Stimulated activated naive CD4-positive, alpha-beta T cell (primary cell): ENCODE measurements at places on chromosomes 5 and 9.

GRCh38 chr9:113690055-113690740 is 185.9 kb upstream of the ZNF618 start:
- DNase-seq, result no peak

DNA sequence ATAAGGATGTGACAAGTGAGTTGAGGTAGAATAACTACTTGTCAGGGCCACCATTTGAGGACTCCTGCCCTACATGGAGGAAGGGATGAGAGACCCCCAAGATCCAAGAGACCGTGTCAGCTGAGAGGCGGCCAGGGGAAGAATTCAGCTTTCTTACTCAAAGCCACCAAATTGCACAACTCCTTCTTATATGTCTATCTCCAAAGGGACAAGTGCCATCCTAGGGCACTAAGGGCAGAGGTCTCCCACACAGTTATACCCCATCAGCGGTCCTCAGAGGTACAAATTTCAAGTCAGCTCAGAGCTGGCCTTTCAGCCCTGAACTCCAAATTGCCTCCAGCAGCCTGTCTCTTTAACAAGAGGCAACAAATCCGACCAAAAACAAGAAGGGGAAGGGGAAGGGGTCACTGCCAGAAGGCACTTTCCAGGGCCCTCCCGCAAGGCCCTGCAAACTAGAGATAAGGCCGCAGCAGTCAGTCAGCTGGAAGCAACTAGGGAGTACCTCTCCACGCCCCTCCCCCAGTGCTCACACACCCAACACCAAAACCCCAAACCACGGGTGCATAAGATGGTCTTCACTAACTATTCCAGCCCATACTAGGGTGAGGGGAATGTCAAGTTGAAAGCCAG is 6.1 kb upstream of the STOML2 start:
- DNase-seq, result no peak

DNA sequence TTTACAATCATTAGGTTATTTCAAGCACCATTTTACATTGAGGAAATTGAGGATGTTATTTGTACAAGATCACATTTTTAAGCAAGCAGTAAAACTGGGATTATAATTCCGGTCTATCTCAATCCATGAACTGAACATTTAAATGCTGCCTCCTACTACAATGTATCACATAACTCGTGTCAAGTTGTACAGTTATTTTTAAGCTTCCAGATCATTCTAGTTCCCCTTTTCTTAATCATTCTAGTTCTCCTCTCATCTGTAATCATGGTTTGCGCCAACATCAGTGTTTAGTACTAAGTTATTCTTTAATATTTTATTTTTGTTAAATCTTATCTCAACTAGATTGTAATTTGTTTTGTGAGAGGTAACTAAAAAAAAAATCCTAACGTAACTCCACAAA is 2.4 kb upstream of the UHRF2 start:
- DNase-seq, result no peak

DNA sequence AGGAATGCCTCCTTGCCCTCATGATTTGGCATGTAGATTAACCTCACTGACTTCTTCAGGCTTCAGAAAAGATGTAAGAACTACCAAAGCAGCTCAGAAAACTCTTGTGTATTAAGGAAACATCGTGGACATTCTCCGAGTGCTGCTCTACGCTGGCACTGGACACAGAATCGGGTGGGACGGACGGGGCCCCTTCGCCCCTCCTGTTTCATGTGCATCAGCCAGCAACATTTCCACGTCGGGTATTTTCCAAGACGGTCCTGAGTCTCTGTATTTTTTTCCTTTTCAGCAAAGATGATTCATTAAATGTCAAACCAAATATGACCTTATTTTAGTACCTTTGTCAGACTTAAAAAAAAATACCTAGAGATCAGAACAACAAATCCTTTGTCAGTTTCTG is 583.6 kb downstream of the CCDC171 start:
- DNase-seq, result no peak

GRCh38 chr9:132733260-132733815 is 63.1 kb downstream of the GTF3C4 start:
- DNase-seq, result no peak

- no peak for DNase-seq
Measured at GRCh38 chr5:134038138-134038537, 33.4 kb upstream of the VDAC1 start.

GRCh38 chr9:120934281-120934680 is 7.7 kb upstream of the TRAF1 start:
- DNase-seq, result no peak

DNA sequence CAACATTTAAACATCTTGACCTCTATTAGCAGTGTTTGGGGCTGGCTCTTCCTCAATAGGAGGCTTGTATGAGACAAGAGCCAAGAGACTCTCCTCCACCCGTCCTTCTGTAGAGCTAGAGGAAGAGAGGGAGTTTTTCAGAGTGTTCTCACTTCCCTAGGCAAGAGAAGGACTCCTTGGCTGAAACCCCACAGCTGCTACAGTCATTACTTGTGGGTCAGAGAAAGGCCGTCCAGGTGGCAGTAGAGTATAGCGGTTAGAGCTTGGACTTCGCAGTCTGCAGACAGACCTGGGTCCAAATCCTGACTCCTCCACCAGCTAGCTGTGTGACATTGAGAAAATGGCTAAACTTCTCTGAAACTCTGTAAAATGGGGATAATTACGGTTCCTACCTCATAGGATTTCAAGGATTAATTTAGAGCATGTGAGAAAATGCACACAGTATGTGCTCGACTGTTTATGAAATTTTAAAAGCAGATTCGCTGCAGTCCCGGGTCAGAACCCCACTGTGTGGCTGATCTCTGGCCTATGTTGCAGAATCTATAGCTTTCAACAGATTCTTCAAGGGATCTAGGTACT is 80.8 kb upstream of the ARAP3 start:
- DNase-seq, result no peak

GRCh38 chr9:117826837-117827236 is 122.6 kb downstream of the TLR4 start:
- no peak for DNase-seq

GRCh38 chr5:147619281-147619878 is 109.5 kb upstream of the DPYSL3 start:
- no peak for DNase-seq

GRCh38 chr9:129072171-129072570 is 8.7 kb upstream of the DOLPP1 start:
- DNase-seq, result no peak

DNA sequence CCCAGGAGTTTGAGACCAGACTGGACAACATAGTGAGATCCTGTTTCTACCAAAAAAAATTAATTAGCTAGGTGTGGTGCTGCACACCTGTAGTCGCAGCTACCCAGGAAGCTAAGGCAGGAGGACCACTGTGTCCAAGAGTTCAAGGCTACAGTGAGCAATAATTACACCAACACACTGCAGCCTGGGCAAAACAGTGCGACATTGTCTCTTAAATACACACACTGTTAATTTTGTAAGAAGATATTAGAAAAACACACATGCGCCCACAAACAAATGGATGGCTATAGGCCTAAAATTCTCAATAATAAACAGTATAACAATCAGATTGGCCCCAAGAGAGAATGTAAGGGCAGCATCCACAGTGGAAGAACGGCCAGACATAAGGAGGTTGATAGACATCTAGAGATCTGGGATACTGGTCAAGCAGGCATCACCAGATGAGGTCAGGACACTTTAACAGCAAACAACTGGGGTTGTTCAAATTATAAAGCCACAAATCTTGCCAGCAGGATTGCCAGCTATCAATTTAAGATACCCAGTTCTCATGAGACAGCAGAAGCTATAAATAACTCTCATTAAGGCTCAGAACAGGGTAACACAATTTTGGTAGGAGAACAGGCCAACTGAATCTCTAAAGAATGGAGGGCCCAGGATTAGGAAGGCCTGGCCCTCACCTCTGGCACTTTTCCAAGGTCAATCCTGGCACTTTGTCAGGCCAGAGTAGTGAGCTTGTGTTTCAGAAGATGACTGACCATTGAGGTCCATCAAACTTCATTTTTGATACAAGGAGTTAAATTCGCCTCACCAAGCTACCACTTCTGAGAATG is 29.5 kb downstream of the GOLPH3 start:
- DNase-seq, result no peak

- no peak for DNase-seq
Measured at GRCh38 chr5:160001457-160001856, 7.5 kb upstream of the TTC1 start.

GRCh38 chr5:96809921-96810320 is 2.2 kb upstream of the ERAP1 start:
- DNase-seq, result no peak

GRCh38 chr5:107680099-107680498 is 9.4 kb upstream of the EFNA5 start:
- DNase-seq, result no peak

- DNase-seq, result no peak
Measured at GRCh38 chr5:107779437-107779836, 108.7 kb upstream of the EFNA5 start.

DNA sequence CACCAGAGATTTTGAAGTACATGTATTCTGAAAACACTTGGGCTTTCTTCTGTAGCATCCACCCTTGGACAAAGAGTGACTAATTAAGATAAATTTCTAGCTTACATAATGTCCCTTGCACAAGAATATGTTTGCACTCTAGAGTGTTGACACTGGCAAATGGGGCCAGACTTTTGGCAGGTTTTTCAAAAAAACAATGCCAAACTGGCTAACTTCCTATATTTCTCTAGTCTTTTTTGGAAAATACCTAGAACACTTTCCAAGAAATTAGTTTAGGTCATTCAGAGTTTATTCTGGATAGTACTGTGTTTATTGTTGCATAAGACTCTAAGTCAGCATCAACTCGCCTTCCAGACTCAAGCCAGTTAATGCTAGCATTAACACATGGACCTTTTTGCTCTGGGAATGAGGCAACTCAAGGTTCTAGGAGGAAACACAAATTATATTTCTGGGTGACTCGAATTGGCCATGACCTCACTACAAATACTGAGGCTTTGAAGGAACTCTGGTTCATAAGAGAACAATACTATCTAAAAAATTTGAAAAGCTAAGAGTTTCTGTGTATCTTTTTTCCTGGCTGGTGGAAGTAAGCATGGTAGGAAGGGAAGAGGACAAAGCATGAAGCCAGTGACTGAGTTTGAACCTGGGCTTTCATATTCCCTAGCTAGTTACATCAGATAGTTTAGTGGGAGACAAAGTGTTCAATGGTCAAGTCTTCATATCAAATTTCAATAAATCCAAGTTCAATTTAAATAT is 101.6 kb downstream of the NREP start:
- no peak for DNase-seq

GRCh38 chr9:78932849-78933627 is 636.1 kb downstream of the PSAT1 start:
- no peak for DNase-seq

- no peak for DNase-seq
Measured at GRCh38 chr5:40578501-40579451, 100.9 kb upstream of the PTGER4 start.

- no peak for DNase-seq
Measured at GRCh38 chr9:35464141-35465025, 25.5 kb upstream of the RUSC2 start.

DNA sequence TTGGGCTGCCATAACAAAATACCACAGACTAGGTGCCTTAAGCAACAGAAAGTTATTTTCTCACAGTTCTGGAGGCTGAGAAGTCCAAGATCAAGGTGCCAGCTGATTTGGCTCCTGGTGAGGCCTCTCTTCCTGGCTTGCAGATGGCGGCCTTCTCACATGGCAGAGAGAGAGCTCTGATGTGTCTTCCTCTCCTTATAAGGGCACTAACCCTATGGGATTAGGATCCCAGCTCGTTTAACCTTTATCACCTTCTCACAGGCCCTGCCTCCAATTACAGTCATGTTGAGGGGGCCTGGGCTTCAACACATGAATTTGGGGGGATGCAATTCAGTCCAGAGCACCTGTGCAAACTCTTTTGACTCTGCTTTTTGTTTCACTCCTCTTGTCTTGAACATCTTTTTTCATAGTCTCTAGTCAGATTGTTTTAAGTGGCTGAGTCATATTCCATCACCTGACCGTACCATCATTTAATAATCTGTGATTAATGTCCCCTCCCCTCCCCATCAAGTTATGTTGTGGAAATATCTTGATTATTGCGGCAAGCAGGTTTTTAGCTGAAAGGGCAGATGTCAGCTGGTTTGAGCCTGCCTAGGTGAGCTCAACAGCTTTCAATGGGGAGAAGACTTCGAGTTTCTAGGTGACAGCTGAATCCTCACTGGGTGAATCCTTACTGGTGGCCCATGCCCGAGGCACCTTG is 61.8 kb downstream of the NDFIP1 start:
- no peak for DNase-seq

GRCh38 chr9:133353548-133353947 is 2.7 kb downstream of the SURF1 start:
- no peak for DNase-seq

- no peak for DNase-seq
Measured at GRCh38 chr9:86135371-86135770, 36.0 kb upstream of the GOLM1 start.

GRCh38 chr5:141787376-141787775 is 90.8 kb downstream of the PCDH1 start:
- DNase-seq, result no peak

GRCh38 chr9:81634915-81635516 is 54.3 kb downstream of the TLE1 start:
- no peak for DNase-seq

DNA sequence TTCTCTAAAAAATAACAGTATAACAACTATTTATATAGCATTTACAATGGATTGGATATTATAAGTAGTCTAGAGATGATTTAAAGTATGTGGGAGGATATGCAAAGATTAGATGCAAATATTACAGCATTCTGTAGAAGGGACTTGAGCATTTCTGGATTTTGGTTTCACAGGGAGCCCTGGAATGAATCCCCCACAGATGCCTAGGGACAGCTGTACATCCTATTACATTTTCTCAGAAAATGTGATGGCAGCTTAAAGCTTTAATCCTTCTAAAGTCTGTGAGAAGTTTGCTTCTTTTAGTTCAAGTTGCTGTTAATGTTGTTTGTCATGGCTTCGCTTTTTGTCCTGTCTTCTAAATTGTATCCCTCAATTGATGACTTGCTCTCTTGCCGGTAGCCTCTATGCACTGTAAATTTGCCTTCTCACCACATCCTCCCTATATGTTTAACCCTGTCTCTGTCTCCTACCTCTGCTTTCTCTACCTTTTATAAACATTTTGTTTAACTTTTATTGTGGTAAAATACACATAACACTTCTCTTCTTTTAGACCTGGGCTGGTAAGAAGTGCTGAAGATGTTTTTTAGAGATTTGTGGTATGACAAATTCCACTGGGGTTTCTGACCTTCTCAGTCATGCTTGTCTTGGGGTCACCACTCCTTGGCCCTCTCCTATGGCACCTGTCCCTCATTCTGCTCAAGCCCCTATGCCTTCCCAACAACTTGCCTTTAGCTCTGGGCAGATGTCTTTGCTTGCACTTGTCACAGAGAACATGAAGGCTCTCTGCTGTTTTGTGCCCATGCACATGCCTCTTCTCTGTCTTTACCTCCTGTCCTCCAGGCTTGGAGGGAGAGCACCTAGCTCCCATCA is 37.9 kb downstream of the LNPEP start:
- DNase-seq, result peak; percentile 15

GRCh38 chr5:26482076-26482809 is 556.1 kb downstream of the CDH9 start:
- no peak for DNase-seq
